ENCODE measurements at places on chromosomes 12 and 14.

DNA sequence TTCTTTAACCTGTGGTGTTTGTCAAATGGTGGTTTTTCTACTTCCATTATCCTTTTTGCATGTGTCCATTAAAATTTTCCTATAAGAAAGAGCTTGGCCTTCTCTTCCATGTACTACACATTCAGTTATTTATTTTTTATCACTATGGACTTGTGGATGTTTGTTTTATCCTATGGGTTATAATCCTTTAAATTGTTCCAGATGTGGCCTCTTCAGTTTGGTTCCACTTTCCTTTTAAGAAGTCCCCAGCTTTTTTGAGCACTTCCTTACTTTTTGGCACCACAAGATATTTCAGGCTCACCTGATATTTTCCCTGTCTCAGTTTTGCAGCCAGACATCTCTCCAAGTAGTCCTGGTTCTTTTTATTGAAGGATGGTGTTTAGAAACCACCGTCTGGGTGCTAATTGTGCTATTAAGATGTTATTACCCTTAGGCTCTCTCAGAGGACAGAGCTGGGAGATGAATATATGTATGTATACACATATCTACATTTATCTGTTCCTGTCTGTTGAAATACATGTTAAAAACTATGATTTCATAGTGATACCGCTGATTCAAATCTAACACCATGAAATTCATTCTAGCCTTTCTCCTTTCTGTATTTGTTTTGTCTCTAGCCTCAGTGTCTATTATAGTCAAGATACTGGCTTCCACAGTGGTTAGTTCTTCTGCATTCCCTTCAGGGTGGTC, 408.5 kb upstream of the RGS6 start:
- no peak for DNase-seq

GRCh38 chr12:103821773-103822172, 19.3 kb downstream of the NT5DC3 start:
- no peak for DNase-seq

DNA sequence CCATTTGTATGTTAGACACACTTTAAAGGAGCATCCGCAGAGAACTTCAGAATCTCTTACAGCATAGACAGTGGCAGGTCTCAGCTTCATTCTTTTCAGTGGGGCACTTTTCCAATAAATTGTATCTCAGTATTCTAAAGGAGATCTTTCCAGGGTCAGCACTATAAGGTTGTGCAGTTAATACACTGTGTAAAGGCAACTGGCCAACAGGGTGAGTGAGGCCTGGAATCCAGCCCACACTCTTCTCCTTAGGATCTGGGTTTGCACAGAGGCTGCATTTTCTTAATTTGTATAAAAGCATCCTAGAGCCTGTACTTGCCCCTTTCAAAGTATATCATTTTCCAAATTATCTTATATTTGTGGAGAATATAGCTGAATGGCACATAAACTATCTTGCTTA, 94.2 kb downstream of the MYF5 start:
- DNase-seq, result no peak

DNA sequence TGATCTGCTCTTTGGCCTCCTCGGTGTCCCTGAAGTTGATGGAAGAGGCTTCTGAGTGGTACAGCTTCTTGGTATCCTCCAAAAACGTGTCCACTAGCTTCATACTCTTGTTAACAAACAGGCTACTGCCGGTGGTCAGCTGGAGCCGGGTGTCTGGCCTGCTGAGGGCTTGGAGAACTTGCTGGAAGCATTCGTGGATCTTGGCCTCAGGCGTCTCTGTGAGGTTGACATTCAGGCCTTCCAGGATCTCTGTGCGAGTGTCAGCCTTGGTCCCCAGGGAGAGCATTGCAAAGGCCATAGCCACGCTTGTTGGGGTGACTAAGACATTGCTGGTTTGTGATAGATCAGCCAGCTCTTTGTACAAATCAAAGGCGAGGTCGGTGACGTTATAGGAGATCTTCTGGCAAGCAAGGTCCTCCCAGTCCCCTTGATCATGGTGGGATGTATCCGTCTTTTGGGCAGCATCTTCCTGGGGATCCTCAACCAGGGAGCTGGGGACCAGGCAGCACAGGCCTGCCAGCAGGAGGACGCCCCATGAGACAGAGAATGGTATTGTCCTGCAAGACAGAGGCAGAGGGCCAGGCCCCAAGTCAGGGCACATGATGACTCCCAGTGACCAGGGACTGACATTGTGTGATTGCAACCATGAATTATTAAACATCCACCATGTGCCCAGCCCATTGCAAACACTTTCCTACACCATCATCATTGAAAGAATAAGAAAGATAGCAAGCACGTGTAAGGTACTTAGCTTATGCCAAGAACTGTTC, 22.1 kb downstream of the SERPINA1 start:
- DNase-seq, result no peak

DNA sequence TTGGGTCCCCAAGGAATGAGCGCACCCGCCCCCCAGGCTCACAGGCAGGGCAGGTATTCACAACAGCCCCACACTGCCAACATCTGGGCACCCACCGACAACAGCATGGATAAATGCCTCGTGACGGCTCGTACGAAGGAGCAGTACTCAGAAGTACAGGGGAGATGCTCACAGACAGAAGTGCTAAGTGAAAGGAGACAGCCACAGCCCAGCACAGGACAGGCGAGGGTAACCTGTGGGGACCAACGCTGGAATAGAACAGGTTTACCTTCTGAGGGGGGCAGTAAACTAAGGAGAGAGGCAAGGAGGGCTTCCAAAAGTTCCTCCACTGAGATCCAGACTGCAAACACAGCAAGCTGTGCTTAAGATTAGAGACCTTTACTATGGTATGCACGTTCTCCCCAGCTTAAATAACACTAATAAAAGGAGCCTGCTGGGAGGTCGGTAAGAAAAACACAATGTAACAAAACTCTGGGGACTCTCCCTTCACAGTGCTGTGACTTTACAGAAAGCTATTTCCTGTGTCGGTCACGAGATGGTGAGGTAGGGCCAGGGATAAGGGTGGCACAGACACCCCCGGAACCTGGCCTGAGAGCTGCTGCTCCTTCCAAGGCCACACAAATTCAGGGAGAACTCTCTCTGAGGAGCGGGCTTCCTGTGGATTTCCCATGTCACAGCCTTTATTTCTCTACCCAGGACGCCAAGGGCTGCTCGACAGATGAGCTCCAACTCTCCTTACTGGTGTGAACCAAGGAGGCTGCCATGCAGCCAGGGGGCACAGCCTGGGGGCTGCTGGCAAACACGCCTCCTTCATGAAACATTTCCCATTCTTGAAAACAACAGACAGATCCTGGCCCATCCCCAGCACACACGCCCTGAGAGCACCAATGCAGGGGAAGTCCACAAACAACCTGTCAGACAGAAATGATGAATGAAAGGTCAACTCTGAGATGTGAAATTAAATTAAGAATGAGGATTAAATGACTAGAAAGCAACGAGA, 26.3 kb downstream of the SLC15A4 start:
- DNase-seq, result no peak

GRCh38 chr12:51784688-51785087, 63.8 kb downstream of the FIGNL2 start:
- DNase-seq, result no peak

- no peak for DNase-seq
Measured at GRCh38 chr14:92866181-92866752, 56.7 kb upstream of the CHGA start.

DNA sequence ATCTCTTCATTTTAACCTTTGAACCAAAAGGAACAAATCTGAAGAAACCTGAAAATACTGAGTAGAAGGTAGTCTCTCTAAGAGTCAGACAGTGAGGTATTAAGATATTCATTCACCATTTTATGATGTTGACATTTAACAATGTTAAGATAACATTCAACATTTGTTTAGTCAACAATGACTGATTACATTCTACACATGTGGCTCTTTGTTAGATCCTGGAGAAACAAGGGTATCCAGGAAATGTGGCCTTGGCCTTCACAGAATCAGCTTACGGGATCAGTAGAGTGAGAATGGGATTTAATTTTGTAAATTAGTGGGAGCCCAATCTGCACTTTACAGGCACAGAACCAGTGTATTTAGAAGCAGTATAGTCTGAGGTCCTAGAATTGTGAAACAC, 355.5 kb downstream of the KCNH5 start:
- no peak for DNase-seq
